ENCODE measurements at places on chromosomes 12 and 14.

GRCh38 chr14:26021759-26022158, 576.1 kb downstream of the NOVA1 start:
- DNase-seq: no peak

- DNase-seq: no peak
These were observed 31.0 kb upstream of the SLC38A1 start for GRCh38 chr12:46299851-46300250.

GRCh38 chr14:24941719-24942118, 108.2 kb downstream of the STXBP6 start:
- DNase-seq: no peak

- DNase-seq: no peak
These were observed 45.6 kb downstream of the MDM2 start for GRCh38 chr12:68853396-68854077.

GRCh38 chr12:110636516-110636915, 22.6 kb downstream of the TCTN1 start:
- no peak for DNase-seq

- DNase-seq: no peak
These were observed 60.7 kb upstream of the PYGL start for GRCh38 chr14:51004801-51005526.

DNA sequence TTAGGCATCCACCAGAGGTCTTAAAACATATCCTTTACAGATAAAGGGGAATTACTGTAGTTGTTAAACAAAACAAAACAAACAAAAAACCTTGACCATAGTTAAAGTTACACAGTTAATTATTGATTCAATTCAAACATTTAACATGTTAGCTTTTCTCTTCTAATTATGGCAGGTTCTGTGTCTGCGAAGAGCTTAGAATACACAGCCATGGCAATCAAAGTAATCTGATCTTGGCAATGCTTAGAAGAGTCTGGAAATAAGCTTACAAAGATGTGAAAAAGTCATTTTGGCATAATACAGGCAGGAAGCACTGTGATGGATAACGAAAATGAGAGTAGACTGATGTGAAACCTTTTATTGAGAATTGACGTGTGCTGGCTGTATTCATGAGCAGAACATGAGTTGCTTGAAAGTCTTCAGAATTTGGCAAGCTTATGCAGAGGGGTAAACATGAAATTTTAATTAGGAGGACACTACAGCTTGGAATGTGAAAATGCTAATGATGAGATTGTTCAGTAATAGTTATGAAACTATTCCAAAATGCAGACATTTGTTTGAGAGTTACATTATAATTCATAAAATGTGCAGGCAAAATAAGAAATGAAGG, 629.6 kb downstream of the FSCB start:
- DNase-seq: no peak

- DNase-seq: no peak
These were observed 10.3 kb downstream of the PLEKHG3 start for GRCh38 chr14:64714432-64715025.

DNA sequence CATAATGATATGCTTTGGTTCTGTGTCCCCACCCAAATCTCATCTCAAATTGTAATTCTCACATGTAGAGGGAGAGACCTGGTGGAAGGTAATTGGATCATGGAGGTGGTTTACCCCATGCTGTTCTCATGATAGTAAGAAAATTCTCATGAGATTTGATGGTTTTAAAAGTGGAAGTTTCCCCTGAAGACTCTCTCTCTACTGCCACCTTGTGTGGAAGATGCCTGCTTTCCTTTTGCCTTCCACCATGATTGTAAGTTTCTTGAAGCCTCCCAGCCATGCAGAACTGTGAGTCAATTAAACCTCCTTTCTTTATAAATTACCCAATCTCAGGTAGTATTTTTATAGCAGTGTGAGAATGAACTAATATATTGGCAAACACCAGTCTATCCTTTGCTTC, 260.4 kb upstream of the PPFIA2 start:
- DNase-seq: no peak

GRCh38 chr12:28988325-28988704, 160.8 kb upstream of the FAR2 start:
- DNase-seq: no peak

GRCh38 chr14:83164016-83164415, 1630.4 kb upstream of the SEL1L start:
- DNase-seq: no peak

- no peak for DNase-seq
These were observed 248.0 kb upstream of the FLRT2 start for GRCh38 chr14:85281921-85282320.

DNA sequence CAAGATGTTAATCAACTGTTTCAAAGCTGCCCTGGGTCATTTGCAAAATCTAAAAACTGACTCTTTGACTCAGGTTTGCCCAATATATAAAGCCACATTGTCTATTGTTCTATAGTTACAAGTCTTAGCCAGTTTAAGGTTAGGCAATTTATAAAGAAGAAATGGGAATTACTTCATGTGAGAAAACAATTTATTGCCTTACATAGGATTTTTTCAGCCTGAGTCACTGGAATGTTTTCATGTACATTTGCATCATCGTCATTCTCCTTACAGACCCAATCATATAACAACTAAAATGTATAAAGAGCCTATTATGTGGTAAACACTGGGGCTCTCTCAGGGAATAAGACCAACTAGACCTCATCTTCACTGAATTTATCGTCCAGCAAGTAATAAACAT, 100.3 kb upstream of the PLEKHG7 start:
- DNase-seq: no peak

- DNase-seq: no peak
These were observed 207.8 kb downstream of the RBM19 start for GRCh38 chr12:113758165-113758924.

DNA sequence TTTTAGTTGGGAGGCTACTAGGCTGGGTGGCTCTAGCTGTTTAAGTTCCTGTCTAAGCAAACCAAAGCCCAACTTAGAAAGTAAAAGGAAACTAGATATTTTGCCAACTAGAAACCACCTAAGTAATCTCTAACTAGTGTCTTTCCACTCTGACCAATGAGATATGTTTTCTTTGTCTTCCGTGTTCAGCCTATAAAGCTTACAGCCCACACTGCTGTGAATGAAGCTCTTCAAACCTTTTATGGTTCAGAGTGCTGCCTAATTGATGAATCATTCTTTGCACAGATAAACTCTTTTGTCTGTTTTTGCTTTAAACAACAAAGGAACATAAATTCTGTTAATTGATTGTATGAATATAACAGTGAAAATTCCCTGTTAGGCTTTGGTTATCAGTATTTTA, 66.1 kb downstream of the FUT8 start:
- DNase-seq: no peak

DNA sequence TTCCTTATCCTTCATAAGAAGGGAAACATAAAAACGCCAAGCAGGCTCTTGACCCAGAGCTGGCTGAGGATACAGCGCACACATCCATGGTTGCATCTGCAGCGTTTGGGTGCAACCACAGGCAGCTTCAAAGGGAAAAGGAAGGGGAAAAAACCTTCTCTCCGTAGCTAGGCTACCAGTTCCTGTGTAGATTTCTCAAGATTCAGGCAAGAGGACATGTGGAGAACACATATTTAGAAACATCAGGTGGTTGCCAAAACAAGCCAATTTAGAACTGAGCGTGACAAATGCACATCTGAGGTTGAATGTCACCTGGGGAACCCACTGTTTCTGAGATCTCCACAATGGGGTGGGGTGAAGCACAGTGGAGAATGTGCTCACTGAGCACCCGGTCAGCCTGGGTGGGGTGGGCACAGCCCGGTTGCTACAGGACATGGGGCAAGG, 78.3 kb upstream of the BDKRB2 start:
- DNase-seq: no peak

GRCh38 chr14:24425704-24426103, 3.8 kb downstream of the CBLN3 start:
- DNase-seq: no peak
